ENCODE measurements at places on chromosomes 3 and 15.

- DNase-seq: no peak
These were observed 28.7 kb downstream of the SPPL2A start for GRCh38 chr15:50736823-50737222.

GRCh38 chr3:38313263-38313662, 31.2 kb downstream of the SLC22A14 start:
- DNase-seq: no peak

DNA sequence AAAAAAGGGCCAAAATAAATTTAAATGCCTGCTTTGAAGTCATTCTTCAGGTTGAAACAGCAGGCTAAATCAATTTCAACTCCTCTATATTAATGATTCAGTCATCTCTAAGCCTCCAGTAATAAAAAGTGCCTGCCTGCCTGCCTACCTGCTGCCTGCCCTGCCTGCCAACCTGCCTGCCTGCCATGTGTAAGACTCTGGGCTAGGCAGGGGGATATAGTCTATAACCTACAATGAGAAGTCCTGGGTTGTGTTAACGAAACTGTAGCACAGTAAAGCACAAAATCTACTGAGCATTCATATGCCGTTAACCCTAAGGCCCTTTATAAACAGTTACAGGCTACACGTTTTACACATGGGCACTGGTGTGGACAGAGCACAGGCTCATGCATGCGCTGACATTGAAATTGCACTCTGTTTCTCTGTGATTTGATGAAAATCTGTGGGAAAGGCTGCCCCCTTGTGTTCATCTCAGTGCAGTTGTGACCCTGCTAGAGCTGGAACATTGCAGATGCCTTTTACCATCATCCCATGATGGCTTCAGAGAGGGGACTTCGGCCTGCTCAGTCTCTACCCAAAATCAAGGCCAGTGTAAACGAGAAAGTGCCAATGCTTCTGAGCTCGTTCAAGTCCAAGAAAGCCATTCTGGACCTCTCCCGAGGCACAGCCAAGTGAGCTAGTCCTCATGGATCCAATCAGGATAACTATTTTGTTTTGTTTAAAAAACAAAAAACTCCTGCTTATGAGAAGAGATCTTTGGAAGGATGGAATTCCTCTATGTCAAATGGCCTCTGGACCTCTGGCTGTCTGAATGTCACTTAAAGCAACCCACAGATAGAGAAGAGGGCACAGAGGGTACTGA, 64.6 kb downstream of the EFL1 start:
- peak; percentile 63 for DNase-seq

DNA sequence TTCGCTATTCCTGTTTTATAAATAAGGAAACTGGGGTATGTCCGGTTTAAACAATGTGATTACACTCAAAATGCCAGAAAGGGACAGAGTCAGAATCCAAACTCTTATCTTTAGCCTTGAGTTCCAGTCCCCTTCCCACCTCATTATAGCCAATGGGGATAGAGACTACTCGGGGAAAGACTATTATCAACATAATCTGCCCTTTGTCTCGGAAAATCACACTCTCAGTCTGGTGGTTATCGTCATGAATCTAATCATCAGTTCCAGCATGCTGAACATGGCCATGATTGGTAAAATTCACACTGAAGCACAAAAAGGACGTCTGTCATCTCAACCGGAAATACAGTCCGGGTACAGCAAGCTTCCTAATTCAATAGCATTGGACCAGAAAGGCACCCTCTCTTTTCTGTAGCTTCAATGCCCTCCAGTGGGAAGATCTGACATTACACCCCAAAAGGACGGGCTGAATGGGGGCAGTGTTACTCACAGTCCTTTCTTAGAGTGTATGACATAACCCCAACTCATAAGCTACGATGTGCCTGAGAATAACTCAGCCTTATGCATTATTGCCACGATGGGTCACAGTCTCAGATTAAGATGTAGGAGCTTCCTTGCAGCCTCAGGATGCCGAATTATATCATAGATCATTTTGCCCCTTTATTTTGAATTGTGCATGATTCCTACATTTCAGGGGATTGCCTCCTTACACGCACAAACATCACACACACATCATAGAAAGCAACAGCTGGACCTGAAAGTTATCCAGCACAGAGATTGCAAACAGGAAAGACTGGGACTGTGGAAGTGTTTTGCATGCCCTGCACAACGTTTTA, 390.4 kb upstream of the LMCD1 start:
- DNase-seq: peak; percentile 72

All from right renal cortex interstitium (tissue), 3 donors.